CD8-positive, alpha-beta memory T cell (primary cell): ENCODE measurements at places on chromosomes 7 and 10.
A peak's percentile ranks its signal among the peaks of the same experiment; 100 is the strongest.

GRCh38 chr7:32887395-32887794, 4.2 kb downstream of the KBTBD2 start:
- DNase-seq: no peak

DNA sequence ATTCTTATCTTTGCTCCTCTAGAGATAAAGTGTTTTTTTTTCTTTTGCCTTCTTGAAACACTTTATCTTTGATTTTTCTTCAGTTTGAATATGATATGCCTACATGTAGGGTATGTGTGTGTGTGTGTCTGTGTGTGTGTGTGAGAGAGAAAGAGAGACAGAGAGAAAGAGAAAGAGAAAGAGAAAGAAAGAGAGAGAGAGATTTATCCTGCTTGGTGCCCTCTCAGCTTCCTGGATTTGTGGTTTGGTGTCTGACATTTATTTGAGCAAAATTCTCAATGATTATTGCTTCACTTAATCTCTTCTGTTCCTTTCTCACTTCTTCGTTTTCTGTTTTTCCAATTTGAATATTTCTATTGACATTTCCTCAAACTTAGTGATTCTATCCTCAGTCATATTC, 60.3 kb downstream of the RAB18 start:
- DNase-seq: peak; percentile 18

DNA sequence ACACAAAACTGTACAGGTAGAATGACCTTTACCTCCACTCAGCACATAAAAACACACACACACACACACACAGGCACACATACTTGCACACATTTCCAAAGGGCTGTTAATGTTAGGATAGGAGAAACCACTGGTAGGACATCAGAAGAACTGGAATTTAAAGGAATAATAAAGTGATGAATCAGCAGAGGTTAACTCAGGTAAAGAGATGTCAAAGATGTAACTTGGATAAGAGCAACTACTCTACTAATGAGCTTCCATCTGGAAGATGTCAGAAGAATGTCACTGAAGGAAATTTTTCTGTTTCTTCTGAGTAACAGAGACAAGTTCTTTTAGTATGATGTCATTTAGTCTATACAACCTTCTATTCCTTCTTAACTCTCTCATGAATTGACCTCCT, 26.4 kb upstream of the GPR37 start:
- DNase-seq: no peak

- no peak for DNase-seq
Observed at GRCh38 chr10:42609872-42610271, 28.5 kb downstream of the ZNF33B start.

DNA sequence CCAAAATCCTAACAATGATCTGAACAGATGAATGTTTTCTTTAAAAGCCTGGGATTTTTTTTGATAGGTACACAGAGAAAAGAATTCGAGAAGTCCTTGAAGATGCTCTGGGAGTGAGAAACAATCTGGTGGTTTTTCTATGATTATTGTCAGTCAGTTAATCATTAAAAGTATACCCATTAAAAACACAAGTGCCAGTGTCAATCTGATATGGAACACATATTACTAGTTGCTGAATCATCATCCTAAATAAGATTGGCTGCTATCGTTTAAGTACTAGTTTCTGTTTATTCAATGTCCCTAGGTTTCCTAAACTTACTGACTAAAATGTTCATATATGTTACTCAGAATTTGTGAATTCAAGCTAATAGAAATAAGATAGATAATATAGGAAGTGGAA, 16.1 kb downstream of the COL28A1 start:
- no peak for DNase-seq

- no peak for DNase-seq
Observed at GRCh38 chr10:95864906-95865813, 42.6 kb upstream of the CC2D2B start.

- DNase-seq: no peak
Observed at GRCh38 chr7:93046641-93047040, 71.1 kb downstream of the SAMD9 start.

DNA sequence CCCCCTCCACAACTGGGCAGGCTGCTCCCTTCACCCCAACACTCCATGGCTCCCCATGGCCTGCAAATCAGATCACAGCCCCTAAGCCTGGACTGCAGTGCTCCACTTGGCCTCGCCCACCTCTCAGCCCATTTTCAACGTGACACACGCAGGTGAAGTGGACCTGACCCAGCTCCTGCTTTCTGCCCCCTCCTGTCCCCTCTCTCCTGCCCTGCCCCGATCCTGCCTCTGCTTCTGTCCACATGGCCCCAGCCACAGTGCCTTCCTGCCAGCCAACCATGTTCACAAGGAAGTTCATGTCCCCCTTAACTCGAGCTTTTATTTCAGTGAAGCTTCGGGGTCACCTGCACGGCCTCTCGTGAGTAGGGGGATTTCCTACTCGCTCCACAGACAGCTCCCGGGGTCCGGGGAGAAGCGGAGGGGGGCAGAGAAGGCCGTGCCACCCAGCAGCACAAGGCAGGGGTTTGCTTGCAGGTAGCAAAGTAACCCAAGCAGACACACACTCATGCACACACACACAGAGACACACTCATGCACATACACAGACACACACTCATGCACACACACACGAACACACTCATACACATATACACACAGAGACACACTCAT, 537.5 kb downstream of the DNAJB6 start:
- DNase-seq: no peak

DNA sequence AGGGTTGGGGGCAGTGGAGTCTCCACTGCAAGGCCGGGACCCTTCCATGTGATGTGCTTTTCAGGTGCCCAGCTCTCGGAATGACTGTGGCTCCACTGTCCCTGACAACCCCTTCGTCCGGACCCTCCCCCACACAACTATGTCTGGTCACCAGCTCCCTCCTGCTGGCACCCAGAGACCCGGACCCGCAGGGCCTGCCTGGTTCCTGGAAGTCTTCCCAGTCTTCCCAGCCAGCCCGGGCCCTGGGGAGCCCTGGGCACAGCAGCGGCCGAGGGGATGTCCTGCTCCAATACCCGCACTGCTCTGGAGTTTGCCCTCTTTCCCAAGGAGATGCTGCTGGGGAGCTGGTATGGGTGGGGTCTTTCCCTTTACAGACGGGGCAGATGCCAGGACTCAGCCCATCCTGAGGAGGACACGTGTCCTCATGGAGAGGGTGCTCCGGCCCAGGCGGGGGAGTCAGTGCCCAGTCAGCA, 5.5 kb downstream of the ATP6V0E2 start:
- no peak for DNase-seq

GRCh38 chr7:133712544-133712943, 414.6 kb upstream of the LRGUK start:
- no peak for DNase-seq

GRCh38 chr10:113552014-113552413, 839 bp upstream of the HABP2 start:
- no peak for DNase-seq

DNA sequence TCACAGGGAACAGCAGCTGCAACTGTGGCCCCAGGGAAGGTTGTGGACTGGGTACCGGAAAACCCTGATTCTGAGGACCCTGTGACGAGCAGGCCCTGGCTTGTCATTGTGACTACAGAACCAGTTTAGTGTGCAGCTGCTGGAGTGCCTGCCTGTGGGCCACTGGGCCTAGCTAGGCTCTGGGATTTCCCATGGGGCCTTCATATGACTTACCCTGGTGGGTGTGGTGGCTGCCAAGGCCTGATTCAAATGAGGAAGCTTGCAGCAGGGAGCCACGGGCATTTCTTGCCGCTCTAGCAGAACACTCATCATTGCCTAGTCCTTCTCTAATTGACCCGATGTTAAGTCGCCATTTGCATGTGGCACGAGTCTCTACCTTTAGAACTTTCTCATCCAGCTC, 14.7 kb upstream of the CAMK2G start:
- no peak for DNase-seq

DNA sequence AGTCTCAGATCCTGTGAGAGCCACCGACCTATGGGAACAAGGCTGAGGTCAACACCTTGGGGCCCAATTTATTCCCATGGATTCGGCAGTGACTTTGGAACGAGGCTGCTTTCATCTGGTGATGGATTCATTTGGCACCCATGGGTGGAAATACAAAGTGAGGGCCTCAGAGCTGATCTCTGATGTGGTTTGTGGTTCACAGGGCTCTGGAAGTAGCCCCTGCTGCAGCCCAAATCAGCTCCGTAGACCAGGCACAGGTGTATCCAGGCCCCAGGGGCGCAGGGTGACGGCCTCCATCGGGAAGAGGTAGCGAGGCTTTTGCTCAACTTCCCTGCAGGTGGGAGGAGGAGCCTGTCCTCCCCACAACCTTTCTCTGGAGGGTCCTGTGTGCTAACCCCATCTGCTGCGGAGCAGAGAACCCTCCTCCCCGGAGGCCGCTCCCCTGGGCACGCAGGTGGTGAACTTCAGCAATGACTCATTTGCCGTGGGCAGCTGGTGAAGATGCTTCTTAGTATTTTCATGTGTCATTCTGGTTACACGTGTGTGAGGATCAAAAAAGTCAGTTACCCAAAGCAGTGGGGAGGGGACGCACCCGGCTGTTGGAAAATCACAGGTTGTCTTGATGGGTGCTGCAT, 7.5 kb upstream of the JAKMIP3 start:
- DNase-seq: no peak

DNA sequence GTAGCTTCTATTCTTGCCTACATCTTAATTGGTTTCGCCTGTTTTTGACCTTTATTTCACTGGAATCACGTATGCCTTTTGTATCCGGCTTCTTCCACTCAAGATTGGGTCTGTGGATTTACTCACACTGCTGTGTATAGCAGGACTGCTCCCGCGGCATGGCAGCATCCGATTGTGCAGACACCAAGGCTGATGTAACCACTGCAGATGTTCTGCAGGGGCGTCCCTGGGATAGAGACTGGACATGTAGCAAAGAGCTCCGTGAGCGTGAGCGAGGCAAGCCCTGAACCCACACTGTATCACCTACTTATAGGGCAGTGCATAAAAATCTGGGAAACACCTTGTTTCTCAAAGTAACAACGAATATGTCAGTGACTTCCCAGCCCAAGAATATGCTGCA, 11.4 kb upstream of the IDI2 start:
- no peak for DNase-seq

DNA sequence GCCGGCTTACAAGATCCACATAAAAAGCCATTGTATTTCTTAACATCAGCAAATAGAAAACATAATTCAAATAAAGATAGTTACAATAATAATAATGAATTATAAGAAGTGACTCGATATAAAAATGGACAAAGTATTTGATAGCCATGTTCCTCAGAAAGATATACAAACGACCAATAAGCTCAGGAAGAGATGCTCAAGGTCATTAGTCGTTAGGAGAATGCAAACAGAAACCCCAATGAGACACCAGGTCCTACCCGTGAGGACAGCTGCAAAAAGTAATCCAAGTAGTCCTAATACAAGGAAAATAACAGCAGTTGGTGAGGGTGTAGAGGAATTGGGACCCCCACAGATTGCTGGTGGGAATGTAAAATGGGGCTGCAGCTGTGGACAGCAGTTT, 54.2 kb upstream of the INPP5A start:
- no peak for DNase-seq

GRCh38 chr10:52875336-52875735, 102.8 kb upstream of the MBL2 start:
- DNase-seq: no peak

- peak; percentile 50 for DNase-seq
Observed at GRCh38 chr7:100892364-100893317, 3.0 kb downstream of the ACHE start.

GRCh38 chr10:79179164-79179956, 110.6 kb downstream of the ZMIZ1 start:
- no peak for DNase-seq

DNA sequence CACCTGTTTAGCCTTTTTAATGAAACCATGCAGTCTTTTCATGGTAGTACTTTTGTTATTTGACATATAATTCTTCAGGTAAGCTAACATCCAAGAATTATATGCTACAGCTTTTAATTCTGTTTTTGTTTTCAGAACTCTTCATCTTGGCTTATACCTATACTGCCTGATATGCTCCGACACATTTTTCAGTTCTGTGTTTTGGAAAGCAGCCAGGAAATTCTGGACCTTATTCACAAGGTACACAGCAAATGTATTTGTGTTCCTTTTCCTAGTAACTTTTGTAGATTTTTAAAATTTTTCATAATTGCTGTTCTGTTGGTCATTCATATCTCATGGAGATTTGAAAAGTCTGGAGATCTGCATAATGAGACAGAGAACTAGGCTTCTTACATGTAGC, 56.7 kb downstream of the BTAF1 start:
- DNase-seq: no peak

DNA sequence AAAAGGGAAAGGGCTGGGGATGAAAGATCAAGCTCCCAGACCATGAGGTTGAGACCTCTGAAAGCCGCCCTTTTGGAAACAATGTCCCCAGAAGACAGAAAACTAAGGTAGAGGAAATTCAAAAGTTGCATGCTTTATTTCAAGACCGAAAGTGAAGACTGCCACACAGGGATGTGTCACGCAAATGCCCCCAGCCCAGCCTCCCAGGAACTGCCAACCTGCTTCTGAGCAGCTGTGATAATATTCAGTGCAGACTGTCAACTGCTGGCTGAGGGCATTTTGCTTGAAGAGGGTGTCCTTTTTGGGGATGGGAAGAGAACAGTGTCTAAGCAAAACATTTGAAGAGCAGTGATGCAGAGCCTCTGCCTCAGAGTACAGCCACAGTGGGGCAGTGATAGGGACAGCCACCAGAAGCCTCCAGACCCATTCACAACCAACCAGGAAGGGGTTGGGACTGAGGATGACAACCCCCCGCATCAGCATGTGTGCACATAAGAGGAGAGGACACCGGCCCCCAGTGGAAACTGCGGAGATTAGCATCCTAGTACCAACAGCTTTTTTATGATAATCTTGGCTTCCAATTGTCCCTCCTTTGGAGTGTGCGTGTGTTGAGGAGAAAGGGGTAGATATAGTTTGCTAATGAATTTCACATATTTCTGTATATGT, 34.7 kb upstream of the NFE2L3 start:
- no peak for DNase-seq

DNA sequence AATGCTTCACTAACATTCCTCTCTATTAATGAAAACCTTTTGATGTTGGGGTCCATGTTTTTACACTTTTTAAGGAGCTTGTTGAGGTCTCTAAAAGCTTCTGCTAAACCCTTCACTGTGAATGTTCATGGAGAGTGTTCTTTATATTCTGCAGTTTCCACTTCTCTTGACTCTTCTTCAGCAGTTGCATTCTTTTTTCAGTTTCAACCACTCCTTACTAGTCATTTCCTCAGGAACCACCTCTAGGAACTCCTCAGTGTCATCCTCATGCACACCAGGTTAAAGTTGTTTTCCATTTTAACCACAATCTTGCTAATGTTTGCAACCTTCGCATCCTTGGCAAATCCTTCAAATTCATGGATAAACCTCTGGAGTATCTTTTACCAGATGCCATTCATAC, 821.6 kb downstream of the ANKRD7 start:
- no peak for DNase-seq

- peak; percentile 67 for DNase-seq
Observed at GRCh38 chr7:121395494-121395960, 581 bp downstream of the FAM3C start.
